ENCODE measurements at places on chromosomes 2 and 18.

- peak; percentile 39 for DNase-seq
Measured at GRCh38 chr2:239109041-239109927, 261.4 kb downstream of the TWIST2 start.

GRCh38 chr2:44045061-44045460 is 49.3 kb upstream of the LRPPRC start:
- no peak for DNase-seq

DNA sequence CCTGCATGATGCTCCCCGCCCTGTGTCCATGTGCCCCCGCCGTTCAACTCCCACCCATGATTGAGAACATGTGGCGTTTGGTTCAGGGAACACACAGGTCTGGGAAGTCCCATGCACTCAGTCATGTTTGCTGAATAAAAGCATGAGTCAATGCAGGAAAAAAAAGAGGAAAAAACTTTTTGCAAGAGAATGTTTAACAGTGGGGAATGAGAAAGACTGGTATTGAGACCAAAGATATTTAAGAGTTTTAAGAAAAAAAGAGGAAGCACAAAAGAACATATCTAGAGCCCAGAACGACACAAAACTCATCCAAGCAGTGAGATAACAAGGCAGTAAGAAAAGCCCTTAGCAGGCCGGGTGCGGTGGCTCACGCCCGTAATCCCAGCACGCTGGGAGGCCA is 279.2 kb upstream of the THSD7B start:
- DNase-seq, result no peak

DNA sequence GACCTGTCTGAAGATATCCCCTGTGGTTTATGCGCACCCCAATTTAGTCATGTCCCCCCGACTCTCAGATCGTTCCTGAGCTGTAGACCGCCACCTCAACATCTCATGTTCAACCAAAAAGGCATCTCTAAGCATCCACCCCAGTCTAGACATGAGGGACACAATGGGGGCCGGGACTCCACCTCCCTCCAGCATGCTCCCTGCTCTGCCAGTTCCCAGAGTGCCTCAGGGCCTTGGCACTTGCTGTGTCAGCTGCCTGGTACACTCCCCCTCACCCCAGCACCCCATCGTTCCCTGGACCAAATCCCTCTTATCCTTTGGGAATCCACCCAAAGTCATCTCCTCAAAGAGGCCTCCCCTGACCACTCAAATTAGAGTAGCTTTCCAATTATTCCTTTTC is 22.2 kb downstream of the TNS1 start:
- DNase-seq, result no peak

DNA sequence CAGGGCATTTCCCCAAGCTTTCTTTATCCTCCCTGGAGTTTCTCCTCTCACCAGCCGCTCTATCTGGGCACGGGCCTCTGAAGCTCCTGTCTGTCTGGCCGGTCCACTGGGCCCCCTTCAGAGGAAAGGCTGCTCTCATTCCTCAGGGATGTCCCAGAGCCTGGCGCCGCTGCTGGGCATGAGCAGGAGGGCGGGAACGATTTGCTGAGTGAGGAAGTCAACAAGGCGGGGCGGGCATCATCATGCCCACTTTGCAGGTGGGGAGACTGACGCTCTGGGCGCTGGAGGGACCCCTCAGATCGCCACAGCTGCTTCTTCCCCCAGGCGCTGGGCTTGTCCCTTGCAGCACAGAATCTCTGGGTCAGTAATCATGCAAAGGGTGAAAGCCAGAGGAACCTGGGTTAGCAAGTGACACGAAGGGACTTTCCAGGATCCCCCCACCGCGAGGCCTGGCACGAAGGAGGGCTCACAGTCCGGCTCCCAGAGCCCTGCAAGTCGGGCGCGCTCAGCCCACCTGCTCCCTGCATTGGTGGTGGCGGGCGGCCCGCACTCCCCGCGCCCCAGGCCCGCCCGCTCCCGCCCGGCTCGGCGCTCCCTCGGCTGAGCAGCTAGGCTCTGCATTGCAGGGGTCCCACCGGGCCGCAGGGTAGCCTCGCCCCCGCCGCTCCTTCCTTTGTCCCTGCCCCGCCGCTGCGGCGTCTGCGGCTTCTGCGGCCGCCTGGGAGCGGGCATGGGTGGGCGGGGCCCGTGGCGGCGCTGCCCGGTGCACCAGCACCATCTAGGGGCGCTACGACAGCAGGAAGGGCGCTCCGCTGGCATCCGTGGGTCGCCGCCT is 157.8 kb downstream of the CYRIA start:
- DNase-seq, result no peak

- DNase-seq, result peak; percentile 79
Measured at GRCh38 chr18:74353169-74353775, 37.6 kb downstream of the C18orf63 start.

DNA sequence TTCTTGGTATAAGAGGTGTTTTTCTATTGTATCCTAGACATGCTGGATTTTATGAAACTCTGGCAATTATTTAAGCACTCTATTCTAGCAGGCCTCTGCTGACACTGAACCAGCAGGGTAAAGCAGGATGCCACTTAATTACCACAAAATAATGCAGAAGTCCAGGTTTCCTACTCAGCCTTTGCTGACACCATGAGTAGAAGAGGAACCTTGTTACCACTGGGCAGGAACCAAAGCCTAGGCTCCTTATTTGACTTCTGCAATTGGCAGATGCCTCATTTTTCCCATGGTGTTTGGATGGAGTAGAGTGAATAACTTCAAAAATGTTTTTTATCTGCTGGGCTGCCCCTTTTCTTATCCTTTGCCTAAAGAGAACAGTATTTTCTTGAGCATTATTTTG is 60.8 kb downstream of the THNSL2 start:
- no peak for DNase-seq

- DNase-seq, result no peak
Measured at GRCh38 chr18:596288-596881, 403 bp upstream of the CLUL1 start.

- DNase-seq, result no peak
Measured at GRCh38 chr18:33761363-33761762, 183.3 kb downstream of the ASXL3 start.

- DNase-seq, result no peak
Measured at GRCh38 chr18:24189007-24189528, 50.2 kb downstream of the CABYR start.

- no peak for DNase-seq
Measured at GRCh38 chr2:5145801-5146200, 546.4 kb upstream of the SOX11 start.

DNA sequence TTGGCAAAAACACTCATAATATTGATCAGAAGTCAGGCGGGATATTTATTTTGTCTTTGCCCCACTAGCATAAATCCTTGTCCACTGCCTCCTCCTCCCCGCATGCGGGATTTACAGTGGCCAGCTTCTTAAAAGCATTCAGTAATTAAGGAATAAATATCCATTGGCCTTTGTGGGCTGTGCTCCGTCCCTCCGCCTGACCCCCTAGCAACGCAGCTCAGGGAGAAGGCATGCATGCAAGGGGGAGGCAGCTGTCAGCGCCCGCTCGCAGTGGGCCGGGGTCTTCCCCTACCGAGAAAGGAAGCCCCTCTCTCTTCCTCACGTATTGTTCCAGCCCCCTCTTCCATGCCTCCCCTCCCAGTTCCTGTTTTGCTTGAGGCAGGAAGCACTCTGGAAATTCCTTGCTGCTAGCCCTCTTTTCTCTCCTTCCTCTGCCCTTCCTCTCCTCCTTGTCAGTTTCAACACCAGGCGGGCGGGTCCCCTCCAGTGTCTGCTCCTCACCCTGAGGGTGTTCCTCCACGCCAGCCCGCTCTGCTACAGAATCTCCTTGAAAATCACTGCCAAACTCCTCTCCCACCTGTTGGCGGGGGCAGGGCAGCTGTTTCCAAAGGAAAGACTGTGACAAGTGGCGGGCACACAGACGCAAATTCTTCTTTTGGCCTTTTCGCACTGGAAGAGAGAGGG is 60.1 kb downstream of the GBX2 start:
- DNase-seq, result no peak

GRCh38 chr2:105296017-105296611 is 33.4 kb downstream of the TGFBRAP1 start:
- DNase-seq, result no peak

- peak; percentile 40 for DNase-seq
Measured at GRCh38 chr2:142974288-142975024, 97.0 kb downstream of the KYNU start.

GRCh38 chr2:74537140-74537539 is 7.4 kb downstream of the HTRA2 start:
- no peak for DNase-seq

- DNase-seq, result no peak
Measured at GRCh38 chr2:103785956-103786355, 1024.1 kb downstream of the TMEM182 start.

- DNase-seq, result no peak
Measured at GRCh38 chr18:58896268-58896667, 31.6 kb downstream of the ZNF532 start.

DNA sequence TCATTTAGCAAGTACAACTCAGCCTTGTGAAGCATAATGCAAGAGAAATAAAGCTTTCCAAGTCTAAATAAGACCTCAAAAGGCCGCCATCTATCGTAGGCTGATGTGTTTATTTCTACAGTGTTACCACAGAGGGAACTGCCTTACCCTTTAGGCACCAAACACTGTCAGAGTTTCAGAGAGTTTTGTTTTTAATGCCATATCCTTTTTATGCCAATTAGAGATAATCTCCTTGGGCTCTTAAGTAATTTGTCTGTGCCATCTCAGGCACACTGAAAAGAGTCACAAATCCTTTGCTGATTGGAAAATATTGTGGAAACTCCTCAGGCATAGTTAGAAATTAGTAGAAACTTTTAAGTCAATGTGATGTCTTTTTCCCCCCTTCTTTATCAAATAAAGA is 797.1 kb downstream of the SLC4A3 start:
- no peak for DNase-seq

- DNase-seq, result no peak
Measured at GRCh38 chr2:168089200-168089599, 158.2 kb downstream of the STK39 start.

DNA sequence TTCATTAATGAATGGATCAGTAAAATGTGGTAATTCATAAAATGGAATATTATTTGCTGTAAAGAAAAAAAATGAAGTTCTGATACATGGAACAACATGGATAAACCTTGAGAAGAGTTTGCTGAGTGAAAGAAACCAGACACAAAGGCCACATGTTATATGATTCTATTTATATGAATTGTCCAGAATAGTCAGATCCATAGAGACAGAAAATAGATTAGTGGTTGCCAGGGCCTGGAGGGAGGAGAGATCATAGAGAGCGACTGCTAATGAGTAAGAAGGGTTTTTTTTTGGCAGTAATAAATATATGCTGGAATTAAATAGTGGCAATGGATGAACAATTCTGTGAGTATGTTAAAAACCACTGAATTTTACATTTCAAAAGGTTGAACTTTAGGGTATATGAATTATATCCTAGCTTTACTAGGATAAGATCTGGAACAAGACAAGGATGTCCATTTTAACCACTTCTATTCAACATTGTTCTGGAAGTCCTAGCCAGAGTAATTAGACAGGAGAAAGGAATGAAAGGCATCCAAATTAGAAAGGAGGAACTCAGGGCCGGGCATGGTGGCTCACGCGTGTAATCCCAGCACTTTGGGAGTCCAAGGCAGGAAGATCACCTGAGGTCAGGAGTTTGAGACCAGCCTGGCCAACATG is 48.8 kb downstream of the MAPRE2 start:
- DNase-seq, result no peak

DNA sequence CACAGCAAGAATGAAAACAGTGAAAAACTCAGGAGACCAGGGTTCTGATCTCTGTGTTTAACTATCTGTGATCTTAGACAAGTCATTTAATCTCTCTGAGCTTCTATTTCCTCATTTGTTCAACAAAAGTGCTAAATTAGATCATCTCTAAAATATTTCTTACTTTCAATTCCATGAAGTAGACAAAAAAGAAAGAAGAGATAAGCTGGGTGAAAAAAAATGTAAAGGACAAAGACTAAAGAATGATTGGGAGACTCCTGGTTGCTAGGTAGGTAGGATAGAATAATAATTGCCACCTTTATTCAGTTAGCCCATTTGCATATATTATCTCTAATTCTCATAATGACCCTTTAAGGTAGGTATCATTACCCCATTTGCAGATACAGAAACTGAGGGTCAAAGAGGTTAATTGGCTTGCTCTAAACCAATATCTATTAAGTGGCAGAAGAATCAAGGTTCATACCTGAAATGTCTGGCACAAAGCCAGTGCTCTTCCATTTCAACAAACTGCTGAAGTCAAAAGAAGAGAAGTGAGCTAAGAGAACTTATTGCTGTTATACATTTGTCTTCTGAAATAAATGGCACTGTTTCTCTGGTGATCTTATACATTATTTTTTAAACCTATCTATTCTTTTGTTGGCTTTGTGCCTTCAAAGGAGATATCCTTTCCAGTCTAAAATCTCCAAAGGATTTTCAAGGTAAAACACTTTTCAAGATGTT is 141.7 kb downstream of the OTX1 start:
- no peak for DNase-seq

DNA sequence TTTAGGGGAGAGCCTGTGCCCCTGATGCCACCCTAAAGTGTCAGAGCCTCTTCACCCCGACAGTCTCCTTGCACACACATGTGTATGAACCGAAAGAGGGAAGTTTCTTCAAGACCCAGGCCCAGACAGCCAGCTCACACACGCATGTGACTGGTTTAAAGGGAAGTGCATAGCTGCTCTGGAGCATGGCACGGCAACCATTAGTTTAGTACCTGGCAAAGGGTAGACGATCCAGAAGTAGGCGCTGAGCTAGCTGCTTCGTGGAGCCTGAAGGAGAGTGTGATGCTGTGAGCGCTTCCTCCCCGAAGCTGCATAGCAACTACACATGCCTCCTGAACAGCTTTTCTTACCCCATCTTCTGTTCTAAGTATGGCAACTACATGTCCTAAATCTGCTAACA is 91.7 kb downstream of the ZCCHC2 start:
- no peak for DNase-seq

- no peak for DNase-seq
Measured at GRCh38 chr2:121480826-121481225, 49.9 kb upstream of the RNU4ATAC start.

- DNase-seq, result peak; percentile 2
Measured at GRCh38 chr2:204505946-204506345, 39.3 kb upstream of the PARD3B start.

DNA sequence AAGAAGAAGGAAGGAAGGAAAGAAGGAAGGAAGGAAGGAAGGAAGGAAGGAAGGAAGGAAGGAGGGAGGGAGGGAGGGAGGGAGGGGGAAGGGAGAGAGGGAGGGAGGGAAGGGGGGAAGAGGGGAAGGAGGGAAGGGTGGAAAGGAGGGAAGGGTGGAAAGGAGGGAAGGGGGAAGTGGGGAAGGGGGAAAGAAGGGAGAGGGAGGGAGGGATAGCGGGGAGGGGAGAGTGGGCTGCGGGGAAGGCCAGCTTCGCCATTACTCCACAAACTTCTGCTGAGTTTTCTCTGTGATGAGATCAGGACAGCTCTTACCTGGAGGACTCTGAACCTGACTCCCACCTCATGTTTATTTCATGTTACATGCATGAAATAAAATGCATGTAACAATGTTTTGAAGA is 601.5 kb upstream of the FSHR start:
- DNase-seq, result no peak

GRCh38 chr2:43572244-43572643 is 23.6 kb downstream of the THADA start:
- DNase-seq, result no peak

- no peak for DNase-seq
Measured at GRCh38 chr2:168955321-168955720, 54.2 kb downstream of the G6PC2 start.

GRCh38 chr2:127670055-127670956 is 5.0 kb downstream of the LIMS2 start:
- no peak for DNase-seq

Data from HCEC 1CT (cell line).